Activated B cell treated with CpG ODN at 0.5 μM for 24 hours (primary cell): ENCODE measurements at places on chromosomes 12 and 14. TPM values are rescaled to one million over a fixed set of nuclear protein-coding genes. Genes with fewer than 3 reads are reported as not detected.

- peak; percentile 22 for DNase-seq
- H3K4me3 ChIP-seq: peak overlapping the region; percentile 84
- H3K27ac ChIP-seq: no peak overlapping the region
- peaks cover 18% of the 10 kb centered on the region for H3K4me1 ChIP-seq
These were observed 752 bp downstream of the PRICKLE1 start for GRCh38 chr12:42588524-42589464.

GRCh38 chr12:45587877-45588533 lies 141.5 kb upstream of the ARID2 start:
- H3K27ac ChIP-seq: no peak overlapping the region
- H3K4me3 ChIP-seq: no peak overlapping the region

DNA sequence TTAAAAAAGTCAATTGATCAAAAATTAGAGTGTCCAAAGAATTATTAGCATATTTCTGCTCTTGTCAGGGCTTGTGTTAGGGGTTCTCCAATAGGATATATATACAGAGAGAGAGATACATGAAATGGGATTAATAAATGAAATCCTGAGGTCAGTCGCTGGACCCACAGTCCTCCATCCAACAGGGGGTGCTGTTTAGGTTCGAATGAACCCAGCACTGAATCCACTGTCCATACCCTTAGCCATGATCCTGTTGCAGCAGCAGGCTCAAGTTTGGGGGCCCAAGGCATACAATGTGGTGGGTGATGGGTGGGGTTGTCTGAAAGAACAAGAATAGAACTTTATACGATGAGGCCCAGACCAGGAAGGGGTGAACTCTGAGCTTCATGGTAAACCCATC lies 780 bp upstream of the MYO1H start:
- H3K4me1 ChIP-seq: no peaks in the 10 kb centered on the region
- H3K27ac ChIP-seq: no peak overlapping the region
- H3K27me3 ChIP-seq: peaks cover 9% of the 10 kb centered on the region
- no peaks in the 10 kb centered on the region for H3K36me3 ChIP-seq
- DNase-seq: no peak
- H3K4me3 ChIP-seq: no peak overlapping the region

- no peak overlapping the region for H3K4me3 ChIP-seq
- no peaks in the 10 kb centered on the region for H3K4me1 ChIP-seq
- H3K36me3 ChIP-seq: no peaks in the 10 kb centered on the region
These were observed 237.0 kb upstream of the SSTR1 start for GRCh38 chr14:37970696-37971095.

DNA sequence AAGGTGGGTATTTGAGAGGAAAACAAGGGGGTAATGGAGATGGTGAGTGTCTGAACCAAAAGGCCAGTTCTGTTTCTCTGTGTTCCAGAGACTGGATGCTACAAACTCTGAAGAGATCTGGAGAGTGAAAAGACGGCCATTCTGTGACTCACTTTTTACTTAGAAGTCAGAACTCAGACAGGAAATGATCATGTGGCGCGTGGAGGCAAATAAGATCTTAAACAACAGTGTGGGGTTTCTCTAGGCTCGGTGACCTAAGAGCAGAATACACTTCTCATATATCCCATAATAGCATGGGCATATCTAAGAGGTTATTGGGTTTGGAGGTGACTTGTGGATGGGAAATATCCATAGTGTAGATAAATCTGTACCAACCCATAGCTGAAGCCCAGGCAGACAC lies 463.5 kb downstream of the TMEM132D start:
- no peaks in the 10 kb centered on the region for H3K27me3 ChIP-seq
- H3K27ac ChIP-seq: no peak overlapping the region
- H3K36me3 ChIP-seq: no peaks in the 10 kb centered on the region
- H3K4me3 ChIP-seq: no peak overlapping the region

DNA sequence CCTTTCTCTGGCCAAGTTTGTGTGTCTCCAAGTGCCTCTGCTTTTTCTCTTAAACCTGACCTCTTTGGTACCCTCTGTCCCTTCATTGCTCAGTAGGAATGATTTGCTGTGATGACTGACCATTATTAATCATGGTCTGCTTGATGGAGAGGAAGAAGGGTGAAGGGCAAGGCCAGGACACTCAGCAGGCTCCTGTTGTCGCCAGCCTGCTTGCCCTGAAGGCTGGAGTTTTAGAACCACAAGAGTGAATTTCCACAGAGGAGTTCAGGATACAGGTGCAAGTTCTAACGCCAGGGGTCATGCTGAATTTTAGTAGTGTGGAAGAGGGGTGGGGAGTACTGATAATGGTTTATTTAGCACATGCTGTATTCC lies 2.8 kb upstream of the ITGA5 start:
- H3K4me3 ChIP-seq: no peak overlapping the region
- H3K27me3 ChIP-seq: peaks cover 40% of the 10 kb centered on the region
- H3K4me1 ChIP-seq: peaks cover 30% of the 10 kb centered on the region
- no peaks in the 10 kb centered on the region for H3K36me3 ChIP-seq
- no peak for DNase-seq

DNA sequence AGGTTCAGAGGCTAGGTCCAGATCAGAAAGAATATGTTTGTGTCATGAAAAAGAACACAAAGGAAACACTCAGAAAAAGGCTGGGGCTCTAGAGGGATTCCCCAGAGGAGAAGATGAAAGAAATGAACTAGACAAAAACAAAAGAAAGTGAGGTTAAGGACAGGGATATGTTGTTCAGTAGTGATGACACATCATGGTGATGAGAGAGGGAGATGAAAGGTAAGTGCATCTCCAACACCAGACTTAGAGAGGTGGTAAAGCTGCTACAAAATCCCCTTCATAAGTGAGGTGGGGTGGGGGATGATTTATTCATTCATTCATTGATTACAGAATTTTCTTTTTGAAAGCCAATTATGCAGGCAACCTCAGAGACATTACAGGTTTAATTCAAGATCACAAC lies 19.6 kb upstream of the SLC8A3 start:
- H3K4me1 ChIP-seq: no peaks in the 10 kb centered on the region
- H3K27me3 ChIP-seq: peaks cover 24% of the 10 kb centered on the region
- H3K4me3 ChIP-seq: no peak overlapping the region
- no peak overlapping the region for H3K27ac ChIP-seq

DNA sequence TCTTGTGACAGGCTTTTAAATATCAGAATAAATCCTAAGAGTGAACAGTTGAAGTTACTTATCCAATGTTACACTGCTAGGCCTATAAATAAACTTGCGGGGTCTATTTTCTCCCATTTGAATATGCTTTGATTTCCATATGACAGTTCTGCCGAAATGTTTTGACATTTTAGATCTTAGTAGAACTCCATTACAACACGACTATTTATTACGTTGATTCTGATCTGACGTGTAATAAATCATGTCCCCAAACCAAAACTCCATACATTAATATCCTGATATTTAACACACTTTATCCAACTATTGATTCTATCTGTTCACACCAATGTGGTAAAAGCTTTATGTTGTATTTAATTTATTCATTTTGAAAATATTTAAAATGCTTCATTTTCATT lies 16.1 kb upstream of the NEMF start:
- no peaks in the 10 kb centered on the region for H3K36me3 ChIP-seq
- peaks cover 43% of the 10 kb centered on the region for H3K4me1 ChIP-seq

DNA sequence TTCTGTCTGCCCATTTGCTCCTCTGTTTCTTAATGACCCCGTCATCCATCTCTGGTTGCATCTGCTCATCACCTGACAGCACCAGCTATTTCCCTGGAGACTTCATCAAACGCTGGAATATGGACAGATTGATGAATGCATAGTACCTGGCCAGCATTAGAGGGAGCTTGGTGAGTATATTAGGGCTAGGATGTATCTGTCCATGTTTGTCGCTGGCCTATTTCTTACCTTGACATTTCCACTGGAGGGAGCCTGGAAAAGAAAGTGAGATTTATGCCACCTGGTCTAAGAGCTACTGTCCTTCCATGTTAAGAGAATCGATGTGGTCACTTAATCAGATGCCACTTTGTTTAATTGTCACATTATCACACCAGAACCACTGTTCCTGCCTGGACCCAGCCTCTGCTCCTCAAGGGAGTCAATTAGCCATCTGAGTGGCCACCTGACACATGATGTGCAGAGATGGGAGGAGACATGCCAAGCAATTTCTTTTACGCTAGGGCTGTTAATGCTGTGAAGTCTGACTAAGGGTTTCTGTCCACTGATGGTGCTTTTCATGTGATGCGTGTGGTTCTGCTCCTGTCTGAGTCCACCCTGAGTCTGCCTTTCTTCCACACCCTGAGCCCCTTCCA lies 75.3 kb upstream of the SFSWAP start:
- no peaks in the 10 kb centered on the region for H3K36me3 ChIP-seq
- no peaks in the 10 kb centered on the region for H3K4me1 ChIP-seq

- H3K36me3 ChIP-seq: no peaks in the 10 kb centered on the region
- H3K4me1 ChIP-seq: no peaks in the 10 kb centered on the region
- H3K4me3 ChIP-seq: no peak overlapping the region
- DNase-seq: no peak
These were observed 400.5 kb upstream of the CCDC196 start for GRCh38 chr14:66085665-66086064.

- H3K27me3 ChIP-seq: no peaks in the 10 kb centered on the region
- no peaks in the 10 kb centered on the region for H3K4me1 ChIP-seq
- H3K27ac ChIP-seq: no peak overlapping the region
- H3K36me3 ChIP-seq: no peaks in the 10 kb centered on the region
- no peak for DNase-seq
These were observed 108.6 kb downstream of the BCL11B start for GRCh38 chr14:99163446-99163845.

- no peaks in the 10 kb centered on the region for H3K27me3 ChIP-seq
- no peak overlapping the region for H3K4me3 ChIP-seq
- no peaks in the 10 kb centered on the region for H3K36me3 ChIP-seq
- no peak for DNase-seq
- H3K4me1 ChIP-seq: peaks cover 2% of the 10 kb centered on the region
These were observed 246.2 kb downstream of the C12orf42 start for GRCh38 chr12:103249607-103250006.

DNA sequence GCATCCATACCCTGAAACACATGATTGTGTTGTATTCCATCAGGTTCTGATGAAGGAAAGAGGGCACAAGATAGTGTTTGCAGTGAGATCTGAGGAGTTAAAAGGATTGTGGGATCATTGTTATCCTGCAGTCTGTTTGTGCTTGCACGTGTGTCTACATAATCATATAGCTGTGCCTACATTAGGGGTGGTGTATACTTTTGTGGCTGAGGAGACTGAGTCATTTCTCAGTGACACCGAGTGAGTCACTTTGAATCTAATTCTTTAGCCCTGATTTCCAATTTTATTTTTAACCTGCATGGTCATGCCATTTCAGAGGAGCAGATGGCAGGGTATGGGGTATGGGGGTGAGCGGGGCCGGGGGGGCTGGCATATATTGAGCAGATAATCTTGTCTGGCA lies 133.2 kb downstream of the ANO4 start:
- DNase-seq: no peak
- H3K36me3 ChIP-seq: no peaks in the 10 kb centered on the region
- no peaks in the 10 kb centered on the region for H3K27me3 ChIP-seq

DNA sequence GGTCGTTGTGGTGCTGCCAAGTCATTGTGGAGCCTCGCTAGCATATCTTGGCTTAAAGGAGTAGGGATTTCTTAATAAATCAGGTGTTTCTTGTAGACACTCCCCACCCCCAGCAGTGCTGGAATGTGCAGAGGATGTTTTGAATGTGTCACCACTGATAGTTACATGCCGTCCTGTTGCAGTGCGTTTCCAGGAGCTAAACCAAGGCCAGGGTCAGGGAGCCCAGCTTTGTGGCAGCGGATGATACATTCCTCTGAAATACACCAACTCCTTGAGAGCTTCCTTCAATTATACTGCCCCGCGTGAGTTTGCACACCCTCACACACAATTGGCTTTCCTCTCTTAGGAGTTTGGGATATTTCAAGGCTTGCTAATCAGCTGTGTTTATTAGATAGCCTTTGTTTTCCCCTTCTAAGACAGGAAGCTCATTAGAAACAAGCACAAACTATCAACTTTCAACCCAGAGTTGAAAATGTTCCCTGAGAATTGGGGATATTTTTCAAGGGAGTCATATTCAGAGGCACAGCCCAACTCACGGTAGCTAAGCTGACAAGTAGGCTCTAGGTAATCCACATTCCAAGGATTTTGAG lies 154.9 kb downstream of the C12orf75 start:
- peaks cover 2% of the 10 kb centered on the region for H3K27me3 ChIP-seq
- DNase-seq: no peak
- H3K36me3 ChIP-seq: no peaks in the 10 kb centered on the region
- no peaks in the 10 kb centered on the region for H3K4me1 ChIP-seq

- no peak overlapping the region for H3K27ac ChIP-seq
- no peak overlapping the region for H3K4me3 ChIP-seq
- no peak for DNase-seq
- peaks cover under 1% of the 10 kb centered on the region for H3K4me1 ChIP-seq
- no peaks in the 10 kb centered on the region for H3K27me3 ChIP-seq
These were observed 205.3 kb upstream of the SFSWAP start for GRCh38 chr12:131505561-131505960.

- H3K27me3 ChIP-seq: peaks cover 11% of the 10 kb centered on the region
- peaks cover 24% of the 10 kb centered on the region for H3K4me1 ChIP-seq
- peak overlapping the region; percentile 52 for H3K4me3 ChIP-seq
These were observed 845 bp upstream of the COCH start for GRCh38 chr14:30873308-30874119.

Gene SLCO1B1
- total RNA-seq: not detected in 2 replicates

Gene CLEC1B
- total RNA-seq: not detected in 2 replicates

Gene APOLD1
- total RNA-seq: 0.75 and 0.81 TPM in 2 replicates

Gene KRT71
- total RNA-seq: not detected in 2 replicates

Gene RASSF3
- 90.9 and 95.7 TPM in 2 replicates for total RNA-seq
